RWPE2 (cell line): ENCODE measurements at places on chromosomes 6 and 20.

GRCh38 chr20:39849171-39849570 lies 839.9 kb downstream of the MAFB start:
- no peak overlapping the region for H3K27ac ChIP-seq
- H3K36me3 ChIP-seq, result no peaks in the 10 kb centered on the region
- H3K4me3 ChIP-seq, result no peak overlapping the region

GRCh38 chr20:58523072-58523970 lies 8.1 kb upstream of the APCDD1L start:
- H3K4me1 ChIP-seq, result peaks cover 4% of the 10 kb centered on the region
- no peak overlapping the region for H3K27ac ChIP-seq
- peak; percentile 44 for DNase-seq
- H3K4me3 ChIP-seq, result no peak overlapping the region

- DNase-seq, result no peak
- H3K27ac ChIP-seq, result no peak overlapping the region
- H3K27me3 ChIP-seq, result no peaks in the 10 kb centered on the region
- H3K4me3 ChIP-seq, result no peak overlapping the region
- H3K36me3 ChIP-seq, result no peaks in the 10 kb centered on the region
- no peaks in the 10 kb centered on the region for H3K4me1 ChIP-seq
These were observed 69.0 kb downstream of the SAMD5 start for GRCh38 chr6:147577488-147577887.

- no peaks in the 10 kb centered on the region for H3K27me3 ChIP-seq
- DNase-seq, result no peak
- no peaks in the 10 kb centered on the region for H3K4me1 ChIP-seq
- no peak overlapping the region for H3K27ac ChIP-seq
- no peak overlapping the region for H3K4me3 ChIP-seq
- H3K36me3 ChIP-seq, result no peaks in the 10 kb centered on the region
These were observed 361.1 kb downstream of the ZFAND3 start for GRCh38 chr6:38180586-38180985.

DNA sequence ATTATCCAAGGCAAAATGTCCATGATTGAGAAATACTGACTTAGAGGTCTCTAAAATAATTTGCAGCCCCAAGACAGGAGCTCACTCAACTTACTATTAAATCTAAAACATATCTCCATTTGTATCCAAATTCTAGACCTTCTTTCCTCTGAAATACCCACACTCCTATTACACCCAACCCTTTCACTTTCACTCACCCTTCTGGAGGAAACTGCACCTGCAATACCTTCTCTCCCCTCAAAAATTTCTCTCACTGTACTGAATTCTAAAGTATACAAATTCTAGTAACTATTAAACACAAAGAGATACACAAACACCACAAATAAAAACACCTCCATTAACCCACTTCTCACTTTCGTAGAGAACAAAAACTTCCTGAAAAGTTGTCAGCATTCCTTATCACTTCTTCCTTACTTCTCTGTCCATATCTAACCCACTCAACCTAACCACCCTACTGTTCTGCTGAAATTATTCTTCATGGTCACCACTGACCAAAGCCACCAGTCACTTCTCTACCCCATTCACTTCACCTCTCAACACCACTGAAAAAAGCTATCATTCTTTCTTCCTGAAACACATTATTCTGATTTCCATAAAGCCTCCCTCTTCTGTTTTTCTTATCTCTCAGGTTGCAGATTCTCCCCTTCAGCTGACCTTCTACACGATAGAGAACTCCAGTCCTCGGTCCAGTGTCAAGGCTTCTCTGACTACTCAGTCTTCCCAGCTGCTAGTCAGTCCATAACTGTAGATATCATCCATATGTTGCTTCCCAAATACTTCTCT lies 12.0 kb downstream of the LMBRD1 start:
- H3K4me1 ChIP-seq, result peaks cover 10% of the 10 kb centered on the region
- no peak for DNase-seq
- H3K4me3 ChIP-seq, result no peak overlapping the region
- H3K36me3 ChIP-seq, result peaks cover 19% of the 10 kb centered on the region; the same call in 1 of the 2 replicates
- no peak overlapping the region for H3K27ac ChIP-seq

DNA sequence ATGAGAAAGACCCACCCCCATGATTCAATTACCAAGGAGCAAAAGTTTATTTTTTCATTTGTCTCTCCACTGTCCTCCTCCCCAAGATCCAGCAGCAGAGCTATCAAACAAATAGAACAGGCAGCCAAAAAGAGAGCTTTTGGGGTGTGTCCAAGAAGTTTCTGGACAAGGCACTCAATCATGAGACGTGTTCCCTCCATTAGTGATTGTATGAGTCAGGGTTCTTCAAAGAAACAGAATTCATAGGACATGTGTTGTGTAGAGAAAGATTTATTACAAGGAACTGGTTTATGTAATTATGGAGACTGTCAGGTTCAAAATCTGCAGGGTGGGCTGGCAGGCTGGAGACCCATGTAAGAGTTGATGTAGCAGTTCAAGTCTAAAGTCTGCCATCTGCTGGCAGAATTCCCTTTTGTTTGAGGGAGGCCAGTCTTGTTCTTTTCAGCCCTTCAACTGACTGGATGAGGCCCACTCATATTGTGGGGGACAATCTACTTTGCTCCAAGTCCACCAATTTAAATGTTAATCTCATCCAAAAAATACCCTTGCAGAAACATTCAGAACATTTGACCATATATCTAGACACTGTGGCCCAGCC lies 248.1 kb upstream of the OPRM1 start:
- H3K4me3 ChIP-seq, result no peak overlapping the region
- H3K27me3 ChIP-seq, result no peaks in the 10 kb centered on the region
- peak overlapping the region; percentile 32 for H3K27ac ChIP-seq
- DNase-seq, result no peak
- no peaks in the 10 kb centered on the region for H3K36me3 ChIP-seq
- H3K4me1 ChIP-seq, result peaks cover 10% of the 10 kb centered on the region

DNA sequence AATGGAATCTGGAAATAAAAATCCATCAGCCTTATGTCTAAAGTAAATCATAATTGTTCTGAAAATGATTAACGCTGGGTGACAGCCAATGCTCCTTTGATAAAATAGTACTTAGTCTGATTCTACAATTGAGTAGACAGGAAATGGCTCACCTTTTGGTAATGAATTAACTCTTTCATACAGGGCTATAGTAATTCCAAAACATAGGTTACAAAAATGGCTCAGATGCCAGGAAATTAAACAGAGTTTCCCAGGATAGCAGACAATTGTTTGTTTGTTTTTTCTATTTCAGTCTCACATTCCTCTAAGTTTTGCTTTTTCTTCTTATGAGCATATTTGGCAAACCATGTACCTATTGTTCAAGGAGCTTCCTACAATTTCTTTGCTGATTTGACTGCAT lies 257.2 kb upstream of the EPHA7 start:
- no peaks in the 10 kb centered on the region for H3K4me1 ChIP-seq
- H3K27ac ChIP-seq, result no peak overlapping the region
- H3K36me3 ChIP-seq, result no peaks in the 10 kb centered on the region
- DNase-seq, result no peak
- H3K4me3 ChIP-seq, result no peak overlapping the region
- H3K27me3 ChIP-seq, result no peaks in the 10 kb centered on the region

DNA sequence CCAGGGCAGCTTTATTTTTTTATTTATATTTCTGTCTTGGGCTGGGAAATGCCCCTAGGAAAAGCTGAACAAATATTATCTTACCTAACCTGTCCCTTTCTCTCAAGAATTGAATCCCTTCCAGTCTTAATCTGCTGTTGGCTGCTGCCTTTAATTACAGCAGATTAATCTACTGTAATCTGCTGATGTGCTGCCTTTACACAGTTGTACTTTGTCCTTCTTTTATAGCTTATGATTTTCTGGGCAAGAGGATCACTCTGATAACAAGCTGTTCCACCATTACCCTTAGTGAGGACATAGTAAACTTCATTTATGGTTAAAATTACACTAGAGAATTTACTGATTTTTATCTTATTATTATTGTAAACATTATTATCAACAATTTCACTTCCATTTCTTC lies 234.5 kb upstream of the MAN1A1 start:
- H3K27ac ChIP-seq, result no peak overlapping the region
- no peaks in the 10 kb centered on the region for H3K4me1 ChIP-seq
- H3K36me3 ChIP-seq, result no peaks in the 10 kb centered on the region
- H3K27me3 ChIP-seq, result no peaks in the 10 kb centered on the region
- no peak overlapping the region for H3K4me3 ChIP-seq

- H3K27ac ChIP-seq, result no peak overlapping the region
- no peaks in the 10 kb centered on the region for H3K4me1 ChIP-seq
- no peak for DNase-seq
- H3K36me3 ChIP-seq, result no peaks in the 10 kb centered on the region
These were observed 62.2 kb downstream of the FILIP1 start for GRCh38 chr6:75431379-75431778.

GRCh38 chr6:69936674-69937363 lies 70.5 kb downstream of the COL19A1 start:
- no peak overlapping the region for H3K4me3 ChIP-seq
- H3K36me3 ChIP-seq, result no peaks in the 10 kb centered on the region
- peaks cover 14% of the 10 kb centered on the region for H3K27me3 ChIP-seq
- no peak for DNase-seq

GRCh38 chr6:40281402-40281801 lies 305.8 kb downstream of the LRFN2 start:
- no peak overlapping the region for H3K27ac ChIP-seq
- no peaks in the 10 kb centered on the region for H3K4me1 ChIP-seq
- no peak for DNase-seq
- H3K4me3 ChIP-seq, result no peak overlapping the region
- H3K27me3 ChIP-seq, result no peaks in the 10 kb centered on the region

- peaks cover 34% of the 10 kb centered on the region for H3K4me1 ChIP-seq
- no peak overlapping the region for H3K4me3 ChIP-seq
- H3K27me3 ChIP-seq, result no peaks in the 10 kb centered on the region
- DNase-seq, result no peak
- peak overlapping the region; percentile 48 for H3K27ac ChIP-seq
These were observed 20.1 kb downstream of the IGF2R start for GRCh38 chr6:159988983-159989454.

GRCh38 chr6:119184008-119184648 lies 105.7 kb upstream of the FAM184A start:
- H3K27ac ChIP-seq, result no peak overlapping the region
- DNase-seq, result no peak
- no peaks in the 10 kb centered on the region for H3K27me3 ChIP-seq
- no peaks in the 10 kb centered on the region for H3K4me1 ChIP-seq
- H3K4me3 ChIP-seq, result no peak overlapping the region

- peaks cover 57% of the 10 kb centered on the region for H3K4me1 ChIP-seq
- no peaks in the 10 kb centered on the region for H3K27me3 ChIP-seq
These were observed 47.0 kb upstream of the NT5E start for GRCh38 chr6:85402922-85403321.

- H3K27ac ChIP-seq, result no peak overlapping the region
- H3K36me3 ChIP-seq, result peaks cover 14% of the 10 kb centered on the region; the same call in 1 of the 2 replicates
- DNase-seq, result no peak
- H3K4me3 ChIP-seq, result no peak overlapping the region
- H3K27me3 ChIP-seq, result no peaks in the 10 kb centered on the region
- peaks cover 56% of the 10 kb centered on the region for H3K4me1 ChIP-seq
These were observed 86.0 kb downstream of the RNF217 start for GRCh38 chr6:125048274-125048673.

- H3K4me3 ChIP-seq, result no peak overlapping the region
- no peaks in the 10 kb centered on the region for H3K27me3 ChIP-seq
- no peak overlapping the region for H3K27ac ChIP-seq
- H3K36me3 ChIP-seq, result no peaks in the 10 kb centered on the region
These were observed 497.4 kb upstream of the SULF2 start for GRCh38 chr20:48282591-48283228.

DNA sequence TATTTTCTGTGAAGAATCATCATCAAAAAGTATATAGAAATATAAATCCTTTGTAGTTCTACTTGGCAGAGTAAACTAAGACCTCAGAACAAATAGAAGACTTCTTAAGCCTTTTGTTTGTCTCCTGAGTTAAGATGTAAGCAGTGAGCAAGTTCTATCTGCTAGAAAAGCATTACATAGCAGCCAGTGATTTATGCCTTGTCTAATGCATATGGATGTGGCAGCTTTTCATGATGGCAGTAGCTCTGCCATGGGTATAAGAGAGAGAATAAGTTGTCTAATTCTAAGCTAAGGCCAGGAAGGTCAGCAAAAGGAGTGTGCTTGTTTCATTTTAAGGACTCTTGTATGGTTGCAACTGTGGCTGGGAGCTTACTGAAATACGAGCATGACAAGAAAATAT lies 920.2 kb downstream of the GRIK2 start:
- no peak overlapping the region for H3K4me3 ChIP-seq
- H3K27me3 ChIP-seq, result no peaks in the 10 kb centered on the region

DNA sequence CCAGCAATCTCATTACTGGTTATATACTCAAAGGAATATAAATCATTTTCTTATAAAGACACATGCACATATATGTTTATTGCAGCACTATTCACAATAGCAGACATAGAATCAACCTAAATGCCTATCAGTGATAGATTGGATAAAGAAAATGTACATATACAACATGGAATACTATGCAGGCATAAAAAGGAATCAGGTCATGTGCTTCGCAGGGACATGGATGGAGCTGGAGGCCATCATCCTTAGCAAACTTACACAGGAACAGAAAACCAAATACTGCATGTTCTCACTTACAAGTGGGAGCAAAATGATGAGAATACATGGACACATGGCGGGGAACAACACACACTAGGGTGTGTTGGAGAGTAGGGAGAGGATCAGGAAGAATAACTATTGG lies 58.1 kb upstream of the FBXO30 start:
- no peaks in the 10 kb centered on the region for H3K27me3 ChIP-seq
- no peaks in the 10 kb centered on the region for H3K4me1 ChIP-seq

DNA sequence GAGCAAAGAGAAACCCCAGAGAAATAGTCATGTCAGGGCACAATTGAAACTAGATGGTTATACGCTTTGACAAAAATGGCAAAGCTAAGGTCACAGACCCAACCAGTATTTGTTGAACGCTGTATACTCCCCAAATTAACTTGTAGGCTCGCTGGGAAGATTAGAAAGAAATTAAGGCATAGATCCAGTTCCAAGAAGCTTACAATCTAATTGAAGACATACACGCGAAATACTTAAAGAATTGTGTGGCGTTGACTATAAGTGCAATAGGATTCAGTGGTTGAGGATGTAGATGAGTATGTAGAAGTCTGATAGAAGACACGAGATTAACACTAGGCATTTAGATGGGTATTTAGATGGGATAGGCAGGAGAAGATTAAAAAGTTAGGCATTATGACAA lies 525 bp downstream of the FAM229B start:
- H3K27ac ChIP-seq, result no peak overlapping the region
- peaks cover 30% of the 10 kb centered on the region for H3K36me3 ChIP-seq
- H3K4me3 ChIP-seq, result peak overlapping the region; percentile 63
- DNase-seq, result no peak
- H3K4me1 ChIP-seq, result peaks cover 6% of the 10 kb centered on the region

DNA sequence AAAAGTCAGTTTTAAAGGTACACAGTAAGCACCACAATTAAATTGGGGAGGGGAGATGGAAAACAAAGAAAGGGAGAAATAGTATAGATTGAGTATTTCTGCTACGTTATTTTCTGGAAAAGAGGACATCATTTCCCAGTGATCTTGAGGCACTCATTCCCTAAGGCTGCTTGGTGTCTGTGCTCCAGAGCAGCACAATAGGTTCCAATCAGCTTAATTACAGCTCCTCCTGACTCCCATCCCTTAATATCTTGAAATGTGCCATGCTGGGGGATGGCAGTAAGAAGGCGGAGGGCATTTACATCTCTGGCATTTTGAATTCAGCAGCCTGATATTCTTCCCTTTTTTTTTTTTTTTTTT lies 39.5 kb upstream of the BEND3 start:
- DNase-seq, result no peak
- no peak overlapping the region for H3K4me3 ChIP-seq
- H3K27me3 ChIP-seq, result no peaks in the 10 kb centered on the region
- no peak overlapping the region for H3K27ac ChIP-seq
